ENCODE measurements at places on chromosomes 3 and 15.

- DNase-seq = peak; percentile 98
Observed at GRCh38 chr3:157414861-157415260, 21.8 kb upstream of the PTX3 start.

GRCh38 chr15:66622591-66623022 lies 56.8 kb upstream of the LCTL start:
- no peak for DNase-seq

- no peak for DNase-seq
Observed at GRCh38 chr3:11495948-11496557, 147.7 kb downstream of the VGLL4 start.

- DNase-seq = no peak
Observed at GRCh38 chr3:28067014-28067413, 174.4 kb upstream of the CMC1 start.

- DNase-seq = no peak
Observed at GRCh38 chr3:135089451-135089850, 294.4 kb downstream of the EPHB1 start.

DNA sequence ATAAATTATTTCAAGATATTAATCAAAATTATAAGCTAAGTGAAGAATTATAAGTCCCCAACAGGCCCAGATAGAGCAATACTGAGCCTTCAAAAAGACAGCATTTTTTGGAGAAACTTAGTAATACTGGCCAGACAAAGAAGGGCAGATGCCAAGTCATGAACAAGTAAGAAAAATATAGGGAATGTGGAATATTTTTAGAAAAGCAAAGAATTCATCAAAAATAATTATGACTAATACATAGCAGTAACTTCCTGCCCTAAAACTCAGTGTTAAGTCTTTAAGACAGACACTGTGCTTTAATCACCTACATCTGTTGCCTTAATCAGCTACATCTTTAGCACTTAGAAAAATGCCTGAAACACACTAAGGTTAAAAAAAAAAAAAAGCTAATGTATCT lies 31.2 kb downstream of the DPH6 start:
- DNase-seq = no peak

GRCh38 chr3:104943974-104944373 lies 422.7 kb upstream of the ALCAM start:
- no peak for DNase-seq

- DNase-seq = no peak
Observed at GRCh38 chr3:79497447-79498111, 270.2 kb downstream of the ROBO1 start.

GRCh38 chr3:189842681-189843602 lies 211.8 kb downstream of the TP63 start:
- DNase-seq = no peak

GRCh38 chr3:101050046-101050445 lies 56.8 kb upstream of the ABI3BP start:
- no peak for DNase-seq

GRCh38 chr15:58770519-58770856 lies 614 bp upstream of the MINDY2 start:
- DNase-seq = peak; percentile 27

GRCh38 chr15:76198456-76199105 lies 112.7 kb downstream of the ETFA start:
- DNase-seq = no peak

- no peak for DNase-seq
Observed at GRCh38 chr3:44114142-44114541, 127.5 kb upstream of the TOPAZ1 start.

- DNase-seq = no peak
Observed at GRCh38 chr3:130918328-130918727, 24.4 kb downstream of the ATP2C1 start.

DNA sequence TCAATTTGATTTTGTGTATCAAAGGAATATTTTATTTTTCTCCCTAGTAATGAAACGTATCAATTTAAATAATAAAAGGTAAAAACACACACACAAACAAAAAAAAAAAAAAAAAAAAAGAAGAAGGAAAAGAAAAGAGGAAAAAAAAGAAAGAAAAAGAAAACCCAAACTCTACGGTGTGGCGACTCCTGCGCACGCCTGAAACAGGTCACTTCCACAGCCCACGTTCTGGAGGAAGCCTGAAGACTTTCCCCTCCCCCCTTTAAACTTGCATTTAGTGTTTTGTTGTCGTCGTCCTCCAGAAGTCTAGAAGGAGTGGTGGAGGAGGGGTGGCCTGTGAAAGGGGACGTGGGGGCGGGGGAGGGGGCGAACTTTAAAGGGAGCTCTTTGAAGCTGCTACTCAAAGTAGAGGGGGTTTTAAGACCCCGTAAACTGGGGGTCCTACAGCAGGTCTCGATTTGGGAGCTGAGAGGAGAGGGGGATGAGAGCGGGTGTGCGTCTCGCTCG lies 2.3 kb upstream of the TLE3 start:
- DNase-seq = no peak

DNA sequence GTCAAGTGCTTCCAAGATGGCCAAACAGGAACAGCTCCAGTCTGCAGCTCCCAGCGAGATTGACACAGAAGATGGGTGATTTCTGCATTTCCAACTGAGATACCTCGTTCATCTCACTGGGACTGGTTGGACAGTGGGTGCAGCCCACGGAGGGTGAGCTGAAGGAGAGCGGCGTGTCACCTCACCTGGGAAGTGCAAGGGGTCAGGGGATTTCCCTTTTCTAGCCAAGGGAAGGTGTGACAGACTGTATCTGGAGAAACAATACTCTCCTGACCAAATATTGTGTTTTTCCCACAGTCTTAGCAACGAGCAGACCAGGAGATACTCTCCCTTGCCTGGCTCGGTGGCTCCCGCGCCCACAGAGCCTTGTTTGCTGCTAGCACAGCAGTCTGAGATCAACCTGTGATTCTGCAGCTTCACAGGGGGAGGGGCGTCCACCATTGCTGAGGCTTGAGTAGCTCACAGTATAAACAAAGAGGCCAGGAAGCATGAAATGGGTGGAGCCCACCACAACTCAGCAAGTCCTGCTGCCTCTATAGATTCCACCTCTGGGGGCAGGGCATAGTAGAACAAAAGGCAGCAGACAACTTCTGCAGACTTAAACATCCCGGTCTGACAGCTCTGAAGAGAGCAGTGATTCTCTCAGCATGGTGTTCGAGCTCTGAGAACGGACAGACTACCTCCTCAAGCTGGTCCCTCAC lies 293.5 kb upstream of the SUCLG2 start:
- DNase-seq = no peak

- no peak for DNase-seq
Observed at GRCh38 chr3:189664311-189664710, 33.1 kb downstream of the TP63 start.

Data from DMS 273 treated with DMSO at 0.1 percent for 48 hours (cell line).